ENCODE measurements at places on chromosomes 13 and 19. TPM values are rescaled to one million over a fixed set of nuclear protein-coding genes. Genes with fewer than 3 reads are reported as not detected.

DNA sequence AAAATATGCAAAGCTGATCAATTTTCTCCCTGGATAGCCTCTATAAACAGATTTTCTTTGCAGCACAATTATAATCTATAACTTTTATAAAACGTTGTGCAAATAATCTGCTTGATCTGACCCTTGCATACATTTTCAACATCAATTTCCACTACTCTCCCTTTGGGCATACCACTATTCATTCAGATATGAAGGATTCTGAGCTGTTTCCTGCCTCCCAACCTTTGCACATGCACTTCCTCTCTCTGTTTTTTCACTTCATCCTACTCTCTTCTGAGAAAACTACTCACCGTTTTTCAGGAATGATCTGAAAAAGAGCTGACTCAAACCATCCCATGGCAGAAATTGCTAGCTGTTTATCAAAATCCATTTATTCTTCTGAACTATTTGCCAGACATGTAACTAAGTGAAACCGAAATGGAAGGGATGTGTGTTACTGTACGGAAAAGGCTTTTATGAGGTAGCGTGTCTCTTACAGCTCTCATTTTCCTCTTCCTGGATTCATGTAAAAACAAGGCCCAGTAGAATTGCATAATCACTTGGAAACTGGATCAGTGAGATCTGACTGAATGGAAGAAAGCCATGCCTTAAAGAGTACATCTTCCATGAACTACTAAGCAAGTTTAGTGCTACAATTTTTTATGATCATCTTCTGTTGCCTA is 1447.3 kb upstream of the MIR17HG start:
- DNase-seq, result no peak

DNA sequence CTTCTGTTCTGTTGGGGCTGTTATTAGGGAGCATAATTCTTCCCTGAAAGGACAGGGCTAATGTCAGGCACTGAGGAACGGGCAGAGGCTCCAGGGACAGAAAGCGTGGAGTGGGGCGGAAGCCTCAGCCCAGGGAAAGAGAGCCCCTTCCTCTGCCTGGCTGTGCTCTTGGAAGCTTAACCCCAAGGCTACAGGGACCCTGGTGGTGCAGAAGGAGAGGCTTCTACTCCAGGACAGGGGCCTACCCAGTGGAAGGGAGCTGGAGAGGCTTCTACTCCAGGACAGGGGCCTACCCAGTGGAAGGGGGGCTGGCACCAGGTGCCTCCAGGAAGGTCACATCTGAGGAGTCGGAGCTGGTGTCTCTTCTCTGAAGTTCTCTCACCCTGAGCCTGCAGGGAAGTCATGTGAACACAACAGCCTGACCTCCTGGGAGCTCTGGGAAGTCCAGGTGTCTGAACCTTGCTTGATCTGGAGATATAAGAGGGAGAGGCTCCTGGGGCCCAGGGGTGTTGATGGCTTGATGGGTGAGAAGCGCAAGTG is 159.5 kb upstream of the SOX1 start:
- DNase-seq, result no peak

DNA sequence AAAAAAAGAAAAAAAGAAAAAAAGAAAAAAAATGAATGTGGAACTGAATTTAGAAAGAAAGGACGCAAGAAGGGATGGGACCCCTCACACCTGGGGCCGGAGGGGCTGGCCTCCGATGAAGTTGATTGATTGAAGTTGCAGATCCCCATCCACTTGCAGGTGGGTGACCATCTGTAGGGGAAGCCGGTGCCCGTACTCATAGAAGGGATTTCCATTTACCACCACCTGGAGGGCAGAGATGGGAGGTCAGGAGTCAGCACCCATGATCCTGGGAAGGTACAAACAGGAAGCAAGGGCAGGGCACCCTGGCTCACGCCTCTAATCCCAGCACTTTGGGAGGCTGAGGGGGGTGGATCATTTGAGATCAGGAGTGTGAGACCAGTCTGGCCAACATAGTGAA is 6.4 kb downstream of the LGALS4 start:
- no peak for DNase-seq

Gene PNMA8A
- polyA plus RNA-seq, result 72.5 TPM

- no peak for DNase-seq
Measured at GRCh38 chr19:1243768-1244692, 2.5 kb downstream of the ATP5F1D start.

Gene ZNF578
- polyA plus RNA-seq, result 4.6 TPM

DNA sequence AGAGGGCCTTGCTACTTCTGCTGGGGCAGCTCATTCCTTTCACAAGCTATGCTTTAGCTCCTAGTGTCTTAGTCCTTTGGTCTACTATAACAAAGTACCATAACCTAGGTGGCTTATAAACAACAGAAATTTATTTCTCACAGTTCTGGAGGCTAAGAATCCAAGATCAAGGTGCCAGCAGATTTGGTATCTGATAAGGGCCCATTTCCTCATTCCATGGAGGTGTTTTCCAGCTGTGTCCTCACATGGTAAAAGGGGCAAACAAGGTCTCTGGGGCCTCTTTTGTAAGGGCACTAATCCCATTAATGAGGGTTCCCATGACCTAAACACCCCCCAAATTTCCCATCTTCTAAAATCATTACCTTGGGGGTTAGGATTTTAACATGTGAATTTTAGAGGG is 57.9 kb upstream of the LRCH1 start:
- DNase-seq, result no peak

Gene ZNF285
- polyA plus RNA-seq, result 9.6 TPM

Gene HSD17B14
- 44.8 TPM for polyA plus RNA-seq

Gene CLEC4G
- polyA plus RNA-seq, result not detected

Gene APOC1
- polyA plus RNA-seq, result 12.5 TPM

Gene FCAR
- 0.30 TPM for polyA plus RNA-seq

Gene ZNF763
- polyA plus RNA-seq, result 8.0 TPM

DNA sequence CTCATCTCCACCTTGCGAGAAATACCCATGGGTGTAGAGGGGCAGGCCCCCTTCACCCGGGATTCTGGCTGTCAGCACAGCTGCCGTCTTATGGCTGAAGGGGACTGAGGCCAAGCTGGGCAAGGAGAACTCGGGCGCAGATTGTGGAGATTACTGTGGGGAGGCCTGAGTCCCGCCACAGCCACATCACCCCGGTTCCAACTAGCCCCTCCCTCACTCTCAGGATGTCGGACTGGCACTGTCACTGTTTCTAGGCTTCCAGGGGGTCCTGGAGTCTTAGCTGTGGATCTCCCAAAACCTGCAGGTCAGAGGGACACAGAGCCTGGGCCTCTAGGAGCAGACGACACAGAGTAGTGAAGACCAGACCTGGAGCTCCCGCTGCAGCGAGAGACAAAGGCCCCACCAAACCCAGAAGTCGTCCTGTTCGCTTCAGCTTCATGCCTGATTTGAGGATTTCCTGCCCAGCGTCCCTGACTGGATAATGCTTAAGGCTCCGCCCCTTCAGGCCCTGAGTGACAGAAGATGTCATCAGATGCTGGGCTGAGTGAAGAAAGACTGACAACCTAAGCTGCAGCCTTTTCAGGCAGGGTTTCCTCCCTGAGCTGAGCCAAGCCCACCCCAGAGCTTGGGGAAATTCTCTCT is 55.8 kb downstream of the ZNF93 start:
- no peak for DNase-seq

DNA sequence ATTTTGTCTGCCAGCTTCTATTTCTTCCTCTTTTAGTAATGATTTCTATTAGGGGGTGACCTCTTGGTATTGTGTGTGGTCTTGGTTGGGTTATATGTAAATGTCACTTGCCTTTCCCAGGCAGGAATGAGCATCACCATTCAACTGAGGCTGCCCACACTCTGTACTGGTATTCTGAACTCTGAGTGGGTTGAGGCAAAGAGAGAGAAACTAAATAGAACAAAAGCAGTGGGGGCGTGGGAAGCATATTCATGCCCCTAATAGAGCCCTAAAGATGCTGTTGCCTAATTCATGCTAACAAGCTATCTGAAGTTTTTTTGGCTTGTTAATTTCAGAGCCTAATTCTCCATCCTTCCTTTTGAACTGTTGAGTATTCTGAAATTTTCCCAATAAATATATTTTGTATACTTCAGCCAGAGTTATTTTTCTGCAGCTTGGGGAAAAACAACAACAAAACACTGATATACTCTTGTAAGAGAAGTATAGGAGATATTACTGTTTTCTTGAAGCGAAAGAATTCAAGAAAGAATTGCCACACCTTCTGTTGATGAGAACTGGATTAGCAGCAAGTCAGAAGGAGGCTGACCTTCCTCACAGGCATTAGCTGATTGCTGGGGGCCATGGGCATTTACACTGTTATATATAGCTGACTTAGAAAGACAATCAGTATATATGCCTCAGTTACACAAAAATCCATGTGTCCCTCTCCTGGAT is 315.8 kb upstream of the KLF12 start:
- DNase-seq, result no peak

DNA sequence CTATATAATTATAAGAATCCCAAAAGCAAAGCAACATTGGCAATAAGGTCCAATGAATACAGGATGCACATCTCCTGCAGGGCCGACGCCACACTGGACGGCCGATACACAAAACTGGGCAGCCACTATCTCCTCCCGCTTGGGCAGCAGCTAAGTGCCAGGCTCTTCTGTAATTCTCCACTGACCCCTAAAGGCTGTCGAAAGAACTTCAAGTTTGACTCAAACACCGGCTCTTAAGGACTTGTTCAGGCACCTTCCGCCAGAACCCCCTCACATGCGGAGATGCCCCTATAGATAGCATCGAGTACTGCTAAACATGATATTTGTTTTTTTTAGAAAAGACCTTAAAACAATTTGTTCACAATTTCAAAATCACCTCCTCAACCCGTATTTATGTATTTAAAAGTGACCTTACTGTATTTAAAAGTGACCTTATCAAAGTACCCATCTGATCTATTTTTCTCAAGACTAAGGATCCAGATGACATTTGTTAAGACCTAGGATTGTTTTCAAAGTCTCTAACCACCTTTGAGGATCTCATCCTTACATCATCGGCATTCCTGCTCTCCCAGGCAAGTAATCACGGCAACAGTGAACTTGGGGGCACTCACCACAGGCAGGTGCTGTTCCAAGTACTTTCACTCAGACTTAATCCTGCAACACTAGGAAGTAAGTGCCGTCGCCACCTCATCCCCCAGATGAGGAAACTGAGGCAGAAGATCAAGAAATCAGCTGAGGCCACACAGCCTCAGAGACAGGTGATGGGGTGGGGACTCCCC is 77.8 kb downstream of the TUBGCP3 start:
- DNase-seq, result peak; percentile 37

DNA sequence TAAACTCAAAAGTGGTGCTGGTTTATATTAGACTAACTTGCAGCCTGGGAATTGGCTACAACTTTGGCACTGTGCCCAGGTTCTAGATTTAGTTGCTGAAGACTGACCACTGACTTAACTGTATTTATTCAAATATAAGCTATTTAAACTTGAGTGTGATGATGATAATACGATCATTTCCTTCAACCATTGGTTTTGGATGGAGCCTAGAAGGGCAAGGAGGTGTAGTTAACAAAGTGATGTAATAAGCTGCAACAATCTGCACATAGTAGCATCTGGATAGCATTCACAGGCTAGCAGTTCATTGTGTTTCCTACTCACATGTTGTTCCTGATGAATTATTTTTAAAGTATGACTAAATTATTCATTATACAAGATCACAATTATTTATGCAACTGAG is 55.2 kb upstream of the DACH1 start:
- no peak for DNase-seq

GRCh38 chr13:71285700-71286099 is 581.3 kb downstream of the DACH1 start:
- no peak for DNase-seq

DNA sequence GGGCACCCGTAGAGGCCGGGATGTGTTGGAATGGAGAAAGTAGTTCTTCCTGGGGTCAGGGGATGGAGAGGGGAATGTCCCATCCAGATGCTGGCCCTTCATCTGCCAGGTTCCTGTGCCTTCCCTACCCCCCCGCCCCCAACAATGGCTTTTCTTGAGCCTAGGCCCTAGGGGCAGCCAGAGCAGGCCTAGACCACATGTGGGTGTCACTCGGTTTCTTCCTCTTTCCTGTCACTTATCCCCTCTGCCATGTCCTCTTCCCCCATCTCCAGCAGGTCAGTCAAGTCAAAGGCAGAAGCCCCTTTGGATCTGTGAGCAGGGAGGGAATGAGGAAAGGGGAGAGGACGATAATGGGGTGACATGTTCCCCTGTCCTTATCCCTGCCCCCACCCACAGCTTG is 36.4 kb downstream of the LYL1 start:
- DNase-seq, result no peak

- DNase-seq, result no peak
Measured at GRCh38 chr13:98890925-98891324, 86.9 kb downstream of the DOCK9 start.

DNA sequence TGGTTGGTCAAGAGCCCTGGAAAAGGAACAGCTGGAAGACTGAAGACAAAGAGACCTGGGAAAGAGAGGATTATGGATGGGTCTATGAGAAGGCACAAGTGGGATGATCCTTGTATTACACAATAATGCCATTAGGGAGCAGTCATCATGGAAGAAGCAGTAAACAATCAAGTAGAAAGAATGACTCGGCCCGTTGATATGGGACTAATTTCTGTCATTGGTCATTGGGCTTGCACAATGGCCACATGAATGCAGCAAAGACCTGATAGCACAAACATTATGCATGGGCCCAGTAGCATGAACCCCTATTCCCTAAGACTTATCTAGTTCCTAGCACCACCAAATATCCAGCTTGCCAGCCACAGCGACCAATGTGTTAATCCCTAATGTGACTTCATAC is 390.3 kb upstream of the ZNF507 start:
- DNase-seq, result no peak

DNA sequence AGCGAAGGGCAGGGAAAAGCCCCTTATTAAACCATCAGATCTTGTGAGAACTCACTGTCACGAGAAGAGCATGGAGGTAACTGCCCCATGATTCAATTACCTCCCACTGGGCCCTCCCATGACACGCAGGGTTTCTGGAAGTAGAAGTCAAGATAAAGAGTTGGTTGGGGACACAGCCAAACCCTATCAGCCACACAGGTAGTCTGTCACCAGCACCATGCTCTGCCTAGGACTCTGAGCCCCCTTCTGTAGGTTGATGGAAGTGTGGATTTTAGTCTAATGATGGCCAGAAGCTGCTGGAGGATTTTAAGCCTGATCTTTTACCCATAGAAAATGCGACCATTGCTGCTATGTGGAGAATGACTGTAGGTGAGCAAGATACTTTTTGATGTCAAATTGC is 60.8 kb downstream of the ARHGEF7 start:
- DNase-seq, result no peak

GRCh38 chr13:112255550-112256120 is 120.5 kb upstream of the SPACA7 start:
- DNase-seq, result no peak

- no peak for DNase-seq
Measured at GRCh38 chr13:20582026-20582425, 15.1 kb downstream of the IFT88 start.

Gene LAIR1
- polyA plus RNA-seq, result 3.3 TPM

DNA sequence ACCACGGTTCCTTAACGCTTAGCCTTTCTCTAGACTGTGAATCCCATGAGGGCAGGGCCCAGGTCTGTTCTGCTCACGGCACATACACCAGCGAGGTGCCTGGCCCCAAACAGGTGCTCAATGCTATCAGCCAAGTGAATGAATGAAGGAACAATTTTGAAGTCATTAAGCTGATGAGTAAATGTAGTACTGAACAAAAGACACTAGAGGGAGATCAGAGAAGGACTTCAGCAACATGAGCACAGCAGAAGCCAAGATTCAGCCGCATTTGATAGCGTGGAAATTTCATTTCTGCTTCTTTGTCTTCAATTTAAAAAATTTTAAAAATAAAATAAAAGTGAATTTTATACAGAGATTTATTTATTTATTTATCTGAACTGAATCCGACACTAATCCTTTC is 20.1 kb upstream of the MYO16 start:
- DNase-seq, result no peak
